ENCODE measurements at places on chromosomes 1 and 21. TPM values are rescaled to one million over a fixed set of nuclear protein-coding genes. Genes with fewer than 3 reads are reported as not detected.

CTSS gene
- total RNA-seq, result 38.9 TPM

MCOLN3 gene
- total RNA-seq, result 0.24 TPM

- no peak overlapping the region for H3K27ac ChIP-seq
- no peaks in the 10 kb centered on the region for H3K36me3 ChIP-seq
- H3K4me3 ChIP-seq, result no peak overlapping the region
- no peaks in the 10 kb centered on the region for H3K4me1 ChIP-seq
These were observed 102.8 kb upstream of the C1orf21 start for GRCh38 chr1:184283999-184284398.

- H3K36me3 ChIP-seq, result peaks cover 62% of the 10 kb centered on the region
- peak; percentile 84 for DNase-seq
- no peaks in the 10 kb centered on the region for H3K27me3 ChIP-seq
- peaks cover 57% of the 10 kb centered on the region for H3K4me1 ChIP-seq
- H3K27ac ChIP-seq, result peak overlapping the region; percentile 93
These were observed 19.1 kb downstream of the RUNX3 start for GRCh38 chr1:24910751-24911650.

- peaks cover 8% of the 10 kb centered on the region for H3K27me3 ChIP-seq
- no peak for DNase-seq
- H3K27ac ChIP-seq, result no peak overlapping the region
- H3K36me3 ChIP-seq, result peaks cover 3% of the 10 kb centered on the region
These were observed 154.4 kb downstream of the NR5A2 start for GRCh38 chr1:200181861-200182260.

DNA sequence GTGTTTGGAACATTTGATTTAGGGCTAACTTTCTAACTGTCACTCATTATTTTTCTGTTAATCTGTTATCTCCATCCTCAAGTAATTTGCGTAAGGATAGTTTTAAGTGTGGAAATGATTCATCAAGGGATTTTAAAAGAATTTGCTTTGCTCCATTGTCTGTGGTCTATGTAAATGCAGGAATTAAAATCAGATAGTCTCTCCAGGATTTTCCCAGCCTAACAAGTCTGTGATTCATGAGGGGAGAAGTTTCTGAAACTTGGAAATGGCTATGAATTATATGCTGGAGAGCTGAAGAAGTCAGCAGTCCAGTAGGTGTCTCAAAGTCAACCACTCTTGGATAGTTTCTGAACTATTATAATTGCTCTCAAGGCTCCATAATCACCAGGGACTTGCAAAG lies 264.5 kb downstream of the MRPL39 start:
- H3K4me1 ChIP-seq, result no peaks in the 10 kb centered on the region
- no peaks in the 10 kb centered on the region for H3K36me3 ChIP-seq
- no peak overlapping the region for H3K4me3 ChIP-seq
- H3K27ac ChIP-seq, result no peak overlapping the region
- H3K27me3 ChIP-seq, result peaks cover 45% of the 10 kb centered on the region

Data from activated naive CD8-positive, alpha-beta T cell treated with anti-CD3 and anti-CD28 coated beads for 36 hours (primary cell).